Endothelial cell (in vitro differentiated cells): ENCODE measurements at places on chromosomes 2 and 18. TPM values are rescaled to one million over a fixed set of nuclear protein-coding genes. Genes with fewer than 3 reads are reported as not detected.
A peak's percentile ranks its signal among the peaks of the same experiment; 100 is the strongest.

The SH3RF3 gene
- total RNA-seq = 12.8 TPM

The SFT2D3 gene
- 4.9 TPM for total RNA-seq

The DLX1 gene
- 0.87 TPM for total RNA-seq

The MDH1B gene
- 2.3 TPM for total RNA-seq

The SCG2 gene
- total RNA-seq = 0.23 TPM

- DNase-seq = no peak
Observed at GRCh38 chr2:230942920-230943896, 18.2 kb upstream of the GPR55 start.

DNA sequence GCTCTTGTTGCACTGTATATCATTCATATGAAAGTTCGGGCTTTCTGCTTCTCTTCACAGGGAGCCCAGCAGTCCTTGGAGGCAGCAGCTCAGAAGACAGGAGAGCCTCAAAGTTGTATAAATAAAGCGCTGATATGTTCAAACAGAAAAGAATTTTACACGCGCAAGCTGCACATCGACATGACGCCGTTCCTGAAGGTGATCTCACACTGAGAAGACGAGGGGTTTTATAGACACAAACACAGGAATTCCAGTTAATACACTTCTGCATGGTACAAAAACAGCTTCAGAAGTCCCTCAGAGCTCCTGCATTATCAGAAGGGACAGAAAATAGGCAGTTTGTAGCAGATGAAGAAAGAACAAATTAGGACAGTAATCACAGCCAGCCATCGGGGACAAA is 81.6 kb downstream of the KIAA2012 start:
- DNase-seq = no peak

- no peak for DNase-seq
Observed at GRCh38 chr2:62505109-62505749, 766 bp downstream of the TMEM17 start.

DNA sequence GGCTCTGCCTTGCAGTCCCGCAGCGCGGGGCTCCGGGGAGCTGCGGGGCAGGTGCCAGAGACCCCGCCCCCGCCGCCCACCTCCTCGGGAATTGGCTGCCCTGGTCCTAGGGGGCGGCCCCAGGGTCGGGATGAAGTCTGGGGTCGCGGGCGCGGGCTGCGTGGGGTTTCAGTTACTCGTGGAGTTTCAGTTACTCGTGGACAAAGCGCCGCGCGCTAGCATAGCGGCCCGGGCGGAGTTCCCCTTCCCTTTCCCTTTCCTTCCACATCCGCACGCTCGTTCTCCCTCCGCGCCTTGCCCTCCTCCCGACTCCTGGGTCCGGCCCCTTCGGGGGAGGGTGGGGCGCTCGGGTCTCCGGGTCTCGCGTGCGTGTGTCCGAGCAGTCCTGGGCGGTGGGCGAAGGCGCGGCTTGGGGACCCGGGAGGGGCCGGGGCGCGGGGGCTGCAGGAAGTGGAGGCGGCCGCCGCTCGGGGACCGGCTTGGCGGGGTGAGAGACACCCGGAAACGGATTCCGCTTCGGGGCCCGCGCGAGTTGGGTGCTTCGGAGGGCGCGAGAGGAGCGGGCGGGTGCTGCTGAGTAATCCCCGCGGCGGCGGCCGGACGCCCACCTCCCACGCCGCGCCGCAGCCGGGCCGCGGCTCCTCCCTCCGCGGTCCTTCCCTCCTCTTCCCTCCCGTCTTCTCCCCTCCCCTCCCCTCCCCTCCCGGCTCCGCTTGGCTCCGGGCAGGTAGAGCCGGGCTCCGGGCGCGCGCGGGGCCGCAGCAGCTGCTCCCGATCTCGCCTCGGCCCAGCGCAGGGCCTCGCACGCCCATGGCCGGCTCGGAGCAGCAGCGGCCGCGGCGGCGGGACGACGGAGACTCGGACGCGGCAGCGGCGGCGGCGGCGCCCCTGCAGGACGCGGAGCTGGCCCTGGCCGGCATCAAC is at the start of gene TTC39C:
Gene TTC39C, plus strand, starts transcription at position 693 of the 924 bp plus-strand sequence. Its CDS starts 118 bp downstream, at position 811.
- DNase-seq = peak; percentile 65

DNA sequence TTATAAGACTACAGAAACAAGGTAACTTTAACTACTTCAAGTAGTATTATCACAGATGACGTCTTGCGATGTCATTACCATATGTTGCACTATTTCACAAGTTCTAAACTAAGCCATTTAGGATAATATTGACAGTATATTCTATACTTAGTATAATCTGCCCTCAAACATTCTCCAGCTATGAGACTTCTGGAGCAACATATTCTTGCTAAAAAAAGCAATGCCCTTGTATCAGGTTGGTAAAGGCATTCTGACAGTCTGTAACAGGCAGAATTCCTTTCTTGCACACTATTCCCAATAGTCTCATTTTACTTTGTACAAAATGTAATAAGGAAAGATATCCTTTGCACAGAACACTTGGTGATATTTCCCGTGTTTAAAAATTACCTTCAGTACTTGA is 694.8 kb upstream of the PKDCC start:
- no peak for DNase-seq

DNA sequence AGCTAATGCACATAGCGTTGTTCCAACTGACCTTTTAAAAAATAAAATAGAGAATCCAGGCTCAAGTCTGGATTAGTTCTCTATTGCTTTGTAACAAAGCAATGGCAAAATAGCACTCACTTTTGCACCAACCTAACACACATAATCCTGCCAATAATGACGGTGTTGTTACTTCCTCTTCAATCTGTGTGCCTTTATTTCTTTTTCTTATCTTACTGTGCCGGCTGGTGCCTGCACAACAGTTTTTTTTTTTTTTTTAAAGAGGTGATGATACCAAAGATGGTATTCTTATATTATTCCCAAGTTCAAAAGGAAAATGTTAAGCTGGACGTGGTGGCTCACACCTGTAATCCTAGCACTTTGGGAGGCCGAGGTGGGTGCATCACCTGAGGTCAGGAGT is 3.4 kb downstream of the PLB1 start:
- no peak for DNase-seq

DNA sequence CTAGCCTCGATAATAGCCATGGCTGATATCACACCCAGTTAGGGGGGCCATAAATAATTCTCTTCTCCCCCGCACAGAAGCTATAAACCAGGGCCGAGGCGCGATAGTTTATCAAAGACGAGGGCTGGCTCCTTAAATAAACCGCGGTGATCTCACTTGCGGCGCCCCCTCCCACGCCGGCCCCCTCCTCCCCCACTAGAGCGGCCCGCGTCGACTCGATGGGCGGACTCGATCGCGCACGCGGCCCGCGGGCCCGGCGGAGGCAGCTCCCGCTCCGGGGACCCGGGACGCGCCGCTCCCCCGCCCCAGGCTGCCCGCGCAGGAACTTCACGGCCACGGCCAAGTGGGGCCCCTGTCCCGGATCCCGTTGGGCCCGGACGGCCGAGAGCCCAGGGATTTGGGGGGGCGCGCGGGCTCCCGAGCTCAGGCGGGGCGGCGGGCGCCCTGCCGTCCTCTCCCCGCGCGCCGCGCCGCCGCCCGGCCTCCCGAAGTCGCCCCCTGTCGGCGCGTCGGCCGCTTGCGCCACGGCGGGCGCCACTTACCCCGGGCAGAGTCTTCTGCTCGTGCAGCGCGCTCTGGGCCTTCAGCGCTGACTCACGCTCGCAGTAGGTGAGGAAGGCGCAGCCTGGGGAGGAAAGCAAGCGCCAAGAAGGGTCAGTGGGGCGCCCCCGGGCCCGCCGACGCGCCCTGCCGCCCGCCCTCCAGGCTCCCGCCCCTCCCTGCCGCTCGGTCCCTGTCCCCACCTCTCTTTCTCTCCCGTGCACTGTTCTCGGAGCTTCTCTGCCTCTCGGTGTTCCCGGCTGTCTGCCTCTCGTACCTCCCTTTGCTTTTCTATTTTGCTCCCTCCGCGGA is 80.4 kb downstream of the CELF4 start:
- DNase-seq = peak; percentile 73

- DNase-seq = no peak
Observed at GRCh38 chr2:126835261-126835660, 63.4 kb upstream of the TEX51 start.

- DNase-seq = no peak
Observed at GRCh38 chr18:70384181-70384790, 95.4 kb downstream of the SOCS6 start.

DNA sequence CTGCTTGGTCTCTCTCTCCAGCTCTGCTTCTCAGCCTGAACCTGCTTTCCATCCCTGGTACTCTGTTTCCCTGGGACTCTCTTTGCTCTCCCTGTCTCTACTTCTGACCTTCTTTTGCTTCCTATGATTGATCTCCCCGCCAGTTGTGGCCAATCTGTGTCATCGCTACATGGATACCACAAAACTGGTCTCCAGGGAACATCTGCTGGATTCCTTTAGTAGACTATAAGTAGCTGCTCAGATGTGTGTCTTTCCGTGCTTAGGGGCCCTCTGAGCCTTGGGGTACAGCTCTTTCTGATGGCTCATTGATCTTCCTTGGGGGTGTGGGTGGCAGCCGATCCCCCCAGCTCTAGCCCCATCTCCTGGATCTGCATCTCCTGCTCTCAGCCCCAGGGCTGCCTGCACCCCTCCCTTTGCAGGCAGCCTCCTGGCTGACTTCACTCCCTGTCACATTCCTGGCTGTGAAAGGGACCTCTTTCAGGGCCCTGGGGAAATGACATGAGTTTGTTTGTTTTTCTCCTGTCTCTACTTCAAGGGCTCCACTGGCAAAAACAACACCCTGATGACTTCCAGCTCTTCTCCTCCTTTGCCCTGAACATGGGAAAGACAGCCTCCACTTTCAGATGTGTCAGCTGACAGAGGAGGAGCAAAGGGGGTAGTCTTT is 333.7 kb downstream of the CYP26B1 start:
- no peak for DNase-seq

GRCh38 chr2:68387408-68388350 is 22.6 kb downstream of the PLEK start:
- DNase-seq = no peak
